ENCODE measurements at places on chromosomes 2 and 18.

- DNase-seq: no peak
Measured at GRCh38 chr2:7899241-7899640, 782.6 kb upstream of the ID2 start.

DNA sequence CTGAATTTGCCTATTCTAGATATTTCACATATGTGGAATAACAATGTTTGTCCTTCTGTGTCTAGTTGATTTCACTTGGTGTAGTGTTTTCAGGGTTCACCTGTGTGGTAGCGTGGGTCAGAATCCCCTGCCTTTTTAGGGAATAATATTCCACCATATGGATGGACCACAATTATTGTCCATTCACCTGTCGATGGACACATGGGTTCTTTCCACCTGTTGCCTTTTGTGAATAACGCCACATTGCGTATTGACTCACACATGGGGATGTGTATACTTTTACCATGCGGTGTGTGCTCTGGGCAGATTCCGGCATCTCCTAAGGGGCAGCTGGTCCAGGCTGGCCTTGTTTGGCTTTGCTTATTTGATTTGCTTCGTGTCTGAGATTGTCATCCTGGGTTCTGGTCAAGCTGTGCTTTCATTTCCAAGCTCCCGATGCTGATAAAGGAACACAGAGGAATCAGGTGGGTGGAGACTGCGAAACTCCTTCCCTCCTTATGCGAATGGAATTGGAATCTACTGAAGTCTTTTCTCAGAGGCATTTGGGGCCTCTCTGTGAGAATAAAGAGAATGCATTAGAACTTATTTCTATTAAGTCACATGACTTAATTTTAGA lies 18.9 kb upstream of the ALLC start:
- DNase-seq: no peak

- no peak for DNase-seq
Measured at GRCh38 chr2:158748926-158749590, 46.1 kb upstream of the DAPL1 start.

DNA sequence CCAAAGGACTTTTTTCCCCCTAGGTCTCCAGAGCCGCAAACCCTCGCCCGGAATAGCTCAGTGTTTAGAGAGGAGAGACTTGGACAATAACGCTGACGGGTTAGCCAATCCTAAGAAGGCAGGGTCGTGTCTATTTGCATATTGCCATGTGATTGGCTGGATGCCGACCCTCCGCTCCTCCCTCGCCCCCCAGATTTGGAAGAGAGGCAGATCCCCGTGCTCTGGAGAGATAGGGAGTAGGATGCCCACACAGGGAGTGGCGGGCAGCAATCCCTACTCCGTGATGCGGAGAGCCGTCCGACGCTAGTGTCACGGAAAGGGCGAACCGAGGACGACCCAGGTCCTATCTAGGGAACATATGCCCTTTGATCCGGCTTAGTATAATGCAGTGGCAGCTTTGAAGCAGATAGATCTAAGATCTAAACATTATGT lies 1.4 kb downstream of the WNT6 start:
- no peak for DNase-seq

DNA sequence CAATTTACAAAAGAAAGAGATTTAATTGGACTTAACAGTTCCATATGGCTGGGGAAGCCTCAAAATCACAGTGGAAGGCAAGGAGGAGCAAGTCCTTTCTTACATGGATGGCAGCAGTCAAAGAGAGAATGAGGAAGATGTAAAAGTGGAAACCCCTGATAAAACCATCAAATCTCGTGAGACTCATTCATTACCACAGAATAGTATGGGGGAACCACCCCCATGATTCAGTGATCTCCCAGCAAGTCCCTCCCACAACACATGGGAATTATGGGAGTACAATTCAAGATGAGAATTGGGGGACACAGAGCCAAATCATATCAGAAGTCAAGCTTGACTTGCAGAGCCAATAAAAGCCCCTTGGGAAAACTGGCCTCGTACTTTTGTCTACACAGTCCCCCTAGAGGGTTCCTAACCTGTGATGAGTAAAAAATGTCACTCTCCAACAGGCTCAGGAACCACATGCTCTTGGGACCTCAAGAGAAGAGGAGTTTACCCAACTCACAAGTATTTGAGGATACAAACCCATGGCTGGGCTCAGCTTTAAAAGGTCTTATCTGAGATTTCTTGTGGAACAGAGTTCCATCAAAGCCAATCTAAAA lies 11.2 kb upstream of the INPP4A start:
- DNase-seq: no peak

- DNase-seq: no peak
Measured at GRCh38 chr2:26396734-26397298, 4.9 kb upstream of the DRC1 start.

- DNase-seq: no peak
Measured at GRCh38 chr2:19987936-19988335, 2.0 kb downstream of the WDR35 start.

DNA sequence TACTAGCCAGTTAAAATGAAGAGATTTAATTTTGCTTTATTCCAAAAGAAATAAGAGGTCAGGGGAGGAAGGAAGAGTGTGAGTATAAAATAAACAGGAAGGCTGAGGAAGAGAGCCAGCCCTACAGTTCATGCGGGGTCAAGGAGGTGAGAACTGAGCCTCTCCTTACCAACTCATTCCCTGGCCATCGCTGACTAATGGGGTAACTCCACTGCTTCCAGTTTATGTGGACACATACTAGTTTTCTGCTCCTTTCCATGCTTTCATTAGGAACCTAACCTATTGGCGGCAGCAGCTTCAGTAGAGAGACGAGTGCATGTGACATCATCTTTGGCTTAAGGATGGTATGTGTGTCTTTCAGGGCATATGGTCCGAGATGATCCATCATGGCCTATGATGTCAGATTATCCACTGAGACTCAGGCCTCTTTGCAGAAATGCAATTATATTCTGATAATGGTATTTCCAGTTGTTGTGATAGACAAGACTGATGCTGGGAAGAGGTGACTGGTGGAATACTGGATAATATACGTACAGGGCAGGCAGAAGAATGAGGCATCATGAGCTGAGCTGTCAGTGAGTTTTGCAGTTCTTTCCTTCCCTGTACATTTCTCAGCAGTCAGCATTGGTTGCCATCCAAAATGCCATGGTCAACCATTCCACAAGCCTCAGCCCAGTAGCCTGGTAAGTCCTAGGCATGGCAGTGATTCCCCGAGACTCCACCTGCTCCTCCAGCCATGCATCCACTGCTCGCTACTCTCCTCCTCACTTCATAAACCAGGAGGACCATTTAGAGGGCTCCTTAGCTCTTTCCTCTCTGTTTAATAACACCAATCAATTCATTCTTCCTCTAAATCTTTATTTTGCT lies 184.6 kb upstream of the OSR1 start:
- DNase-seq: no peak

DNA sequence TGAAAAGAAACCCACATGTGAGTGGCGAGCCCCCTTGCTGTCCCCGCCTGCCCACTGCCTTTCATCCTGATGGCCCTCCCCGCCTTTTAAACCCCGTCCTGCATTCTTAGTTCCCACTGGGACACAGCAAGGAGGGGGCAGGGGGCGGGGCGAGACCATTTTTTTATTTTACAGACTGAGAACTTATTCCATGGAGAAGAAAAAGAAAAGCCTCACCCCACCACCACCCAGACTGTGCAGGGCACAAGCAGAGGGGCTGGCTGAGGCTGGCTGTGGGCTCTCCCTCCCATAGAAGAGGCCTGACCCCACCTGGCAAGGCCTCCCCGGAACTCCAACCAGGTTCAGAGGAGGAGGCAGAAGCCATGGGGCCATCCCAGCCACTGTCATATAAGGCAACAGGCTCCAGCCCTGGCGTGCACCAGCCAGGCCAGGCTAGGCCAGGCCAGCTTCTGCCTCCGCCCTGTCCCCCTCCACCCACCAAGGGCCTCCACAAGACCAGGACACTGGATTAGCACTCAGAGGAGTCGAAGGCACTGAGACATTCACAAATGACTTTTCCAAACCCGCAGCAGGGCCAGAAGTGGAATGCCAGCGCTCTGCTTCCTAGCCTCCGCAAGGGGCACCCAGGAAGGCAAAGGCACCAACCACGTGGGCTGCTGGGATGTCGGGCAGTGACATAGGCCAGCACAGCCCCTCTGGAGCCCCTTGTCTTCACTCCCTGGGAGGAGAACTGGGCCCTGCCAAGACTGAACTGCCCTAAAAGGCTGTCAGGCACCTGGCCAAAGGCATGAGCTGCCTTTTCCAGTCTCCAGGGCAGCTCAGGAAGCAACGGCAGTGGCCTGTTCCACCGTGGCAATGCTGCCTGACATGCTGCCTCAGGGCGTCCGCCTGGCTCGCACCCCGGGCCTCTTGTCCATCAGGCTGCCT lies 37.5 kb upstream of the SEMA4C start:
- no peak for DNase-seq

DNA sequence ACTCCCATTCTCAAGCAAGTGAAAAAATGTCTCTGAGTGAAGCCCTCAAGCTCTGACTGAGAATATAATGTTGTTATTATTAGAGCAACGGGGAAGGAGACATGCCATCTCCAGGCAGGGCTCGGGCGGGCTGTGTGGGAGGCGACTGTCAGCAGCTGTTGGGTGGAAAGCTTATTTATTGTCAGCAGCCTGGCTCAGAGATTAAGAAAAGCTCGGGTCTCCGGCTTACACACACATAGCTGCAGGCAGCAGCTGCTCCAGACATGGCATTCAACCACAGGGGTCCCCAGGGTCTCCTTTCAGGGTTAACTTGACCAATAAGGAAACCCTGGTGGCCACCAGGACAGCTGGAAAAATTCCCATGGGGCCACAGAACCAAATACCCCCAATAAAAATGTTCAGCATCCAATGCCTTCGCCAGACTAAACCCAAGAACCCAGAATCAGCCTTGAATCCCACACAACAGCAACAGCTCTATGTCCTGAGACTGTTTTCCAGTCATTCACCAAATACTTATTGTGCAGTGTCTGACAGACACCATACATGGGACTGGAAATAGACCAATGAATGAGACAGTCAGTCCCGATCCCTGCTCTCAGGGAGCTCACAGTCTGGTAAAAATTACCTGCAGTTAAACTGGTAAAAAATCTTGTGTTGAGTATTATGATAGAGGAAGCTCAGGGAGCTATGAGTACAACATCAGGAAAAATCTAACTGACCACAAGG lies 70.5 kb upstream of the RTN4 start:
- DNase-seq: no peak

GRCh38 chr18:49515516-49515915 lies 28.5 kb upstream of the C18orf32 start:
- DNase-seq: no peak

- no peak for DNase-seq
Measured at GRCh38 chr2:218161644-218162043, 5.1 kb downstream of the CXCR1 start.

- DNase-seq: no peak
Measured at GRCh38 chr2:166321076-166321475, 54.7 kb downstream of the SCN9A start.

All from cortex of kidney (tissue), 1 donor.